ENCODE measurements at places on chromosomes 1 and 21.

- DNase-seq, result no peak
Observed at GRCh38 chr1:233935297-233935868, 30.9 kb downstream of the SLC35F3 start.

- DNase-seq, result no peak
Observed at GRCh38 chr1:51559064-51559500, 40.0 kb upstream of the EPS15 start.

- no peak for DNase-seq
Observed at GRCh38 chr1:157304271-157304670, 166.1 kb upstream of the ETV3 start.

- no peak for DNase-seq
Observed at GRCh38 chr1:47781171-47781959, 215.8 kb downstream of the TRABD2B start.

DNA sequence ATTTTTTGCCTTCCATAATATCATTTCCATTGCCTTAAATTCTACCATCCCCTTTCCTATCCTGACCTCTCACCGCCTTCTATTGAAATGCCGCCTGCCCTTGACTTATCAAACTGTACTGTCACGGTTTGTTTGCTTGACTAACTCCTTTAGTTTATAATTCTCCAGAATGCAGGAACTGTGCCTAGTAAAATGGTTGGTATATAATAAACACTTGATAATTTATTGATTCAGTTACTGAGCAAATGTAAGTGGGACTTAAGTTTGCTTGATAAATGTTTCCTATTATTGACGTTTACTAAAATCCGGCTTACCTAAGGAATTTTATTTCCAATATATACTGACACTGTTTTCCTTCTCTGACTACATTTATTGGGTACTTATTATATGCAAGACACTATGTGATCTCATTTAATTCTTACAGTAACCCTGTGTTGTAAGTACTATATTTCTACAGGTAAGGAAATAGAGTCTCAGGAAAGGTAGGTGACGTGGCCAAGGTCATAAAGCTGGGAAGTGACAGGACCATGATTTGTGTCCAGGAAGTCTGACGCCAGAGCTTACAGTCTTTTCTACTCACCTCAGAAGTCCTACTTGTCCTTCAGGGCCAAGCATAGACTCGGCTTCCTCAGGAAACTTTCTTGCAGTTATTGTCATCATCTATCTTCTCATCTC, 35.7 kb downstream of the DPT start:
- no peak for DNase-seq

DNA sequence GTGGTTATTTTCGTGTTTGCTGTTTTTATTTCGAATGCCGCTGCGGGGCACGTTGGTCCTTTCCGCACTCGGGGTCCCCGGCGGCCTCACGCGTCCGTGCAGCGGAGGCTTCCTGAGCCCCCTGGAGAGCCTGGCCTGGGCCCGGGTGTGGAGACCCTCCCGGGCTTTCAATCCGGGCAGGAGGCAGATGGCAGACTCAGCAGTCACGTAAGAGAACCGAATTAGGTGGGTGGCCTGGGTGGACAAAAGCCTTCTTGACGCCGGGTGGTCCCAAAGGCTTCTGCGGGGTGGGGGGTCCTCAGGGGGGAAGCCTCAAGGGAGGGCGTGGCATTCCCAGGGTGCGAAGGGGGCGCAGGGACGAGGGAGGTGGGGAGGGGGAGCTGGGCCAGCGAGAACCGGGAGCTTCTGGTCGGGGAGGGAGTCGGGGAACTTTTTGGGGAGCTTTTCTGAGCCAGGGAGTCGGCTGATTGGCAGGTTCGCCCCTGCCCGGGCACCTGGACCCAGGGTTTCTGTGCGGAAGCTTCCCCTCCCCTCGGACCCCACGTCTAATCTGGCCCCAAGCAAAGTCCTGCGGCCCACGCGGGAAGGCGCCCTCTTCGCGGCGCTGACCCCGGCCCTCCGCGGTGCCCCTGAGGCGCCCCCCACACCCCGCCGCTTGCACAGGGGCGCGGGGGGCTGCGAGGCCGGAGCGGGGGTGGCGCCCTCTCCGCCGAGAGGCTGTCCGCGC, 1.3 kb upstream of the HES4 start:
- no peak for DNase-seq

- peak; percentile 8 for DNase-seq
Observed at GRCh38 chr1:89910780-89911179, 84.1 kb upstream of the ZNF326 start.

GRCh38 chr1:99217599-99217998, 46.7 kb upstream of the PLPPR4 start:
- no peak for DNase-seq

- DNase-seq, result no peak
Observed at GRCh38 chr1:200409203-200409760, 554 bp downstream of the ZNF281 start.

- DNase-seq, result no peak
Observed at GRCh38 chr1:230994860-230995259, 16.0 kb downstream of the ARV1 start.
